ENCODE measurements at places on chromosomes 12 and 14. TPM values are rescaled to one million over a fixed set of nuclear protein-coding genes. Genes with fewer than 3 reads are reported as not detected.

RNU7-1 gene
- total RNA-seq: not detected

HAL gene
- 0.38 TPM for total RNA-seq

DNA sequence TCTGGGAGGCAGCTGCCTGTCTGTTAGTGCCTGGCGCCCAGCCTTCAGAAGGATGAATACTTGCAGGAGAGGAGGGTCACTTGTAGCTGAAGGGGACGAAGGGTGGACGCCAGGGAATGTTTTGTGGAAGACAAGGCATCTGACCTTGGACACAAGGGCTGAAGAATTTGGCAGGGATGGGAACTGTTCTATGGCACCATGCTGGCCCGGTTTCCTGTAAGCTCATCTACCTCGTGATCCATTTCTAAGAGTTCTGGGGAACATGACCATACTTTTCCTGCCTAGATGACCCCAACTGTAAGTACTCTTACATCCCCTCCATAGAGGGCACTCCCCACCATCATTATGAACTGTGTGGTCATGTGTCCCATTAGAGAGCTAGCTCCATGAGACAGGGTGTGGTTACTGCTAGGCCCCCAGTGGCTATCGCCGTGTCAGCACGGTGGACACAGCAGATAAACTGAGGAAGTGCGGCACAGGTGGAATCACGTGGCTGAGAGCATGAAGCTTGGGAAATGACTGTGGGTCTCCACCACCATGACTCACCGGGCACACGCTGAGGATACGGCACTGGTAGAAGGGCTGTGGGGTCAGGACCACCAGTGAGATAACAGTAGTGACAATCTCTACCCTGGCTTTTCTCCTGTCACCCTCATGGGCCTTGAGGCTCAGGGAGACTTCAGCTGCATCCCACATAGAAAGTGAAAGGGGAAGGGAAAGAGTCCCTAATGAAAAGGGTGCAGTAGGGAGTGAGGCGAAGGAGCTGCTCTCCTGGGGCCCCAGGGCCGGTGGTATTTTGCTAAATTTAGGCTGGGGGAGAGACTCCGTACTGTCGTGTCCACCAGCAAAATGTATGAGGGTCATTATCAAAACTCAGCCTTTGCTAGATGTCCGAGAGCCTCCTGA is 252.6 kb downstream of the FOXN3 start:
- no peak for DNase-seq
- H3K36me3 ChIP-seq: peaks cover 25% of the 10 kb centered on the region
- peak overlapping the region; percentile 56 for H3K27ac ChIP-seq
- H3K27me3 ChIP-seq: no peaks in the 10 kb centered on the region
- H3K4me3 ChIP-seq: no peak overlapping the region

GRCh38 chr14:92317511-92317910 is 5.5 kb upstream of the SLC24A4 start:
- peaks cover 41% of the 10 kb centered on the region for H3K27me3 ChIP-seq
- no peaks in the 10 kb centered on the region for H3K4me1 ChIP-seq
- H3K27ac ChIP-seq: no peak overlapping the region
- H3K4me3 ChIP-seq: no peak overlapping the region
- DNase-seq: no peak

- no peaks in the 10 kb centered on the region for H3K27me3 ChIP-seq
- peaks cover 17% of the 10 kb centered on the region for H3K4me1 ChIP-seq
- H3K27ac ChIP-seq: no peak overlapping the region
- H3K4me3 ChIP-seq: no peak overlapping the region
- peaks cover 3% of the 10 kb centered on the region for H3K36me3 ChIP-seq
- DNase-seq: no peak
Measured at GRCh38 chr14:95496111-95496681, 20.3 kb downstream of the SYNE3 start.

GRCh38 chr12:88145567-88146505 is 3.7 kb downstream of the TMTC3 start:
- no peaks in the 10 kb centered on the region for H3K27me3 ChIP-seq
- no peak overlapping the region for H3K4me3 ChIP-seq
- H3K4me1 ChIP-seq: no peaks in the 10 kb centered on the region
- no peak overlapping the region for H3K27ac ChIP-seq

DNA sequence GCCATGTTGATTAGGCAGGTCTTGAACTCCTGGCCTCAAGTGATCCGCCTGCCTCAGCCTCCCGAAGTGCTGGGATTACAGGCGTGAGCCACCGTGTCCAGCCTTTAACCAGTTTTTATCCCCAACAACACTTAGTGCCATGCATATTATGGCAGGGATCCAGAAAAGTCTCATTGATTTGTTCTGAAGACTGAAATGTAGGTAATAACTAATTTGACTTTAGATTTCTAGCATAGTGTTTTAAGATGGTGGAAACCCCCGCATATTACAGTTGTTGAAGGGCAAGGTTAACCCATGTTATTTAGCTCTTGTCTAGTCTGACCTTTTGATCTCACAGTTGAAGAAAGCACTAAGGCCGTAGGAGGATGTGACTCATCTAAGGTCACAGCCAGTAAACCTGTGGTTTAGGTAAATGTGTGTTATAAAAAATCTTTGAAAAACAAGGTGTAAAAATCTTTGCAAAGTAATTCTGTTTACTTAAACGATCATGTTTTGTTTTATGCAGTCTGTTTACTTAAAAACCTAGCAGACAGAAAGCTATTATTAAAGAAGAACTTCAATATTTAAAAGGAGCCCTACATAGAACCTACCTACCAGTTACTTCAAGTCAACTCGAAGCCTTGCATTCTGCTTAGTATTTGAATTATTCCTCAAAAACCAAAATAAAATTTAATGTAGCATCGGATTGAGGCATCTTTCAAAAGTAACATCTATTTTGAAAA is 24.8 kb downstream of the BICDL1 start:
- no peak overlapping the region for H3K4me3 ChIP-seq
- DNase-seq: peak; percentile 31
- no peaks in the 10 kb centered on the region for H3K27me3 ChIP-seq
- H3K4me1 ChIP-seq: no peaks in the 10 kb centered on the region
